ENCODE measurements at places on chromosomes 7 and 10. TPM values are rescaled to one million over a fixed set of nuclear protein-coding genes. Genes with fewer than 3 reads are reported as not detected.

- no peak for DNase-seq
Observed at GRCh38 chr7:143256932-143257331, 6.3 kb upstream of the GSTK1 start.

The GRID1 gene
- not detected for total RNA-seq

DNA sequence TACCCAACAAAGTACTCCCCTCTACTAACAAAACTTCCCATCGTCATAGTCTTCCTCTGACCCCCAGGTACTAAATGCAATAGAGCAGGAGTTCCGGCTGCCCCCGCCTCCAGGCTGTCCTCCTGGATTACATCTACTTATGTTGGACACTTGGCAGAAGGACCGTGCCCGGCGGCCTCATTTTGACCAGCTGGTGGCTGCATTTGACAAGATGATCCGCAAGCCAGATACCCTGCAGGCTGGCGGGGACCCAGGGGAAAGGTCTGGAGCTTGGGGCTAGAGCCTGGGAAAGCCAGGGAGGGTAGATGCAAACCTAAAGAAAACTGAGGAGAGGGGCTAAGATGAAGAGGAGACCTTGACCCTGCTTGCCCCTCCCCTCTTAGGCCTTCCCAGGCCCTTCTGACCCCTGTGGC, 15.3 kb downstream of the EPHB6 start:
- DNase-seq = no peak

The SPDYE17 gene
- not detected for total RNA-seq

DNA sequence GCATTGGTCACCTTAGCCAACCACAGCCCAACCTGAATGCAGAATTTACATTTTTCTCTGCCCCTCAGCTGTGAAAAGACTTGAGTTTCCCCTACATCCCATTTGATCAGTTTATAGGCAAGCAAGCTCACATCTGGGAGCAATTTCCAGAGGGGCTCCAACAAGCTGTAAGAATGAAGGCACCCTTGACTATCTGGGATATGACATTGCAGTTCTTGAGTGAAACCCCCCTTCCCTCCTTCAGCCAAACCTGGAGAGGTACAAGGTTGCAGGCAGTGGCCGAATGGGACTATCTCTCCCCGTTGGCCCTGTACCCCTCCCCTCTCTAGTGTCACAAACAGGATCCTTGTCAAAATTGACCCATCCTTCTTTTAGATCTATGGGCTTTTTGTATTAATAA, 30.5 kb downstream of the POLL start:
- no peak for DNase-seq

The MYH16 gene
- total RNA-seq = not detected

The GIMAP1 gene
- total RNA-seq = not detected
